Activated CD4-positive, CD25-positive, alpha-beta regulatory T cell (primary cell): ENCODE measurements at places on chromosomes 5 and 9.

GRCh38 chr5:72129725-72130124 is 22.4 kb downstream of the MAP1B start:
- DNase-seq, result no peak

DNA sequence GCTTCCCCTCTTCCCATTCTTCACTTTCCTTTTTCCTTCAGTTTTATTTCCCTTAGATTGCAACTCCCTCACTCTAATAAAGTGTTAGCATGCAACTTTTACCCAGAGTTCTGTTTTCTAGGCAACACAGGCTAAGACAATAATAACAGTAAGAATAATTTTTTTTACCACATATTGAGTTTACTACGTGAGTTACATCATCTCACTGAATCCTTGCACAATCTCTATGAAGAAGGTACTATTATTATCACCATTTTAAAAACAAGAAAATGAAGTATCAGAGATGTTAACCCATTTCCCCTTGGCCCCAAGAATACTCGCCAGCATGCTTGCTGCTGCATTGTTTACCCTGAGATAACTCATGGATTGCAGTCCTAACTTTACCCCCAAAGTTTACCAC is 53.7 kb upstream of the SMIM32 start:
- no peak for DNase-seq

DNA sequence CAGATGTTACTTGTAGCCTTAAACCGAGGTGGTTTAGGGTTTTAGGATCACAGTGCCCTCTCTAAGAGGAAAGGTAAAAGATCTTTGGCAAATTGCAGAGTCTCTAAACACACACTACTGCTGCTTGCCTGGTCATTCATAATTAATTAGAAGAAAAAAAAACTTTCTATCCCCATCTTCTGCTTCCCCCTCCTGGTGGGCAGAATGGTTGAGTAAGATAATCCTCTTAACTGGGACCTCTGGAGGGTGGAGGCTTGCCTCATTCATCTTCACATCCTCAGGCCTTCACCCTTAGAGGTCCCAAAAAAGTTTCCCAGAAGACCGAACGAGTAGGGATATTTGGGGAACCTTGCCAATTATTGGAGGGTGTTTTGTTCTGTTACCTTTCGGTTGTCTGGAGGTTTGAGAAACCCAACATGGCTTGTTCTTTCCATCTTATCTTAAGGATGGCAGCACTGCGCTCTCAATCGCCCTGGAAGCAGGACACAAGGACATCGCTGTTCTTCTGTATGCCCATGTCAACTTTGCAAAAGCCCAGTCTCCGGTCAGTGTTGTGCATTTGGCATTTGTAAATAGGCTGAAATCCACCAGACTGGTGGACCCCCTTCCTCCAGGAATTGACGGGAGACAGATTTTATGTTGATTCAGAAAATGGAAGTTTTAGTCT is 97.3 kb upstream of the DMRT1 start:
- no peak for DNase-seq

- DNase-seq, result no peak
Measured at GRCh38 chr5:81579262-81579924, 171.5 kb downstream of the SSBP2 start.

DNA sequence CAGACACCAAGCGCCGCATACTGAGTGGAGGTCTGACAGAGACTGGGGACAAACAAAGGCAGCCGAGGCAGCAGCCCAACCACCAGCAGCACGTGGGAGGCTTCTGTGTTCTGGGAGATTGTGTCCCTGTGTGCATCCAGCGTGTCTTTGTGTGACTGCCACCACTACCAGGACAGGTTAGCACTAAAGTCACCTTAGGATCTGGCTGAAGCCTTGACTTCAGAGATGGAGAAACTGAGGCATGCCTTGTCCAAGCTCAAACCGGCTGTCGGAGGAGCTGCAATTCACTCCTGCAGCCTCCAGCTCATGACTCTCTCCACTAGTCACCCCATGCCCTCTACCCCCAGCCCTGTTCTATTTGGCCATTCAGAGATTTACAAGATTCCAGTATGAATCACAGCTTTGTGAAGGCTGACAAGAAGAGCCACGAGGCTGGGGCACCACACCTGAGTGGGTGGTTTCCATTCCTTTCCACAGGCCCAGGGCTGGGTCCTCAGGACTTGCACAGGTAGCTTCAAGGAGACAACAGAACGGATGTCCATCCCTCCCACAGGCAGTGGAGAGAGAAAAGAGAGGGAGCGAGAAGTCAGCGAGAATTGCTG is 69.3 kb downstream of the SHB start:
- no peak for DNase-seq

DNA sequence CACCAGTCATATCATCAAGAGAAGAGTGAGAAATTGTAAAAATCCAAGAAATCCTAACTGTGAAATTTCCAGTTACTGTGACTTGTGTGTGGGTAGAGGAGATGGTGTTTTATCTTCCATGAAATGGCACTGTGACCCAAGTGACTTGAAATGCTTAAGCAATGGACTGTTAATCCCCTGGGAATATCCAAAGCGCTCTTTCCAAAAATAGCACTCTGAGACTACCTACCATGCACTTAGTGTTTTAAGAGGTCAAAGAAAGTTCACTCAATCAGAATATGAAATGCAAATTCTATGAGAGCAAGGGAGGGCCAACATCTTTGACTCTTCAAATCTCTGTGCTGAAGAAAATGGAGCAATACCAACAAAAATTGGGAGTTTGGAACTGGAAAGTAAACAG is 244.0 kb downstream of the GABRB2 start:
- DNase-seq, result no peak
